ENCODE measurements at places on chromosomes 6 and 20. TPM values are rescaled to one million over a fixed set of nuclear protein-coding genes. Genes with fewer than 3 reads are reported as not detected.
A peak's percentile ranks its signal among the peaks of the same experiment; 100 is the strongest.

DNA sequence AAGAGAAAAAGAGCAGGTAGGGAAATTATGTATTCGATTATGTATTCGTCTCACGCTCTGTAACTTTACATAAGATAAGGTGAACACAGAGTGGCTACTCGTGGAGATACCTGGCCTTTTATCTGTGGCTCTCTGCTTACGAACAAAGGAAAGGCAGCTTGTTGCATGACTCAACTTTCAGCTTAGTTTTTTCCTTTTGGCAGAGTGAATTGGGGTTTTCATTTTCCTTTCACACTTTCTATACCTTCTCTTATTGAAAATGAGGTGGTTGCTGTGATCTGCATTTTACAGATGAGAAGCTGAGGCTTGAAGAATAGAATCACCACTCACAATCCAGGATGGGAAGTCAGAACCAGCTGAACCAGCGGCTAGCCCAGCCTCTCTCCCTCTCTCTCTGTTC is 13.3 kb upstream of the KCNK15 start:
- no peak for DNase-seq

- no peak for DNase-seq
Measured at GRCh38 chr6:150534553-150534952, 65.1 kb upstream of the PLEKHG1 start.

DNA sequence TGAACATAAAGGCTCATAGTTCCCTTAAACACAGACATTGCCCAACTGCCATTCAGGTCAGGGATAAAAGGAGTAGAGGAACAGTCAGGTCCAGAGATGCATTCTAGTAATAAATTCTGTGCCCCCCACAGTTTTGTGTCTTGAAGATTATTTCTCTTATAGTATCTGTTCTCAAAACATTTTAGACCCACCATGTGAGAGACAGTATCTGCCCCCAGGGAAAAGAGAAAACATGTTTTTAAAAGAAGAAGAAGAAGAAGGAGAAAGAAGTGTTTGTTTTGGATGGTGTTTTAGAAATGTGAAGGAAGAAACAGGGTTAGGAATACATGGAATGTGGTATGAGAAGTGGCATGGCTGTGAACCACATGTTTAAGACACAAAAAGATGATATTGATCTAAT is 629.6 kb upstream of the EPHA7 start:
- DNase-seq, result no peak

GRCh38 chr6:105620878-105621277 is 218.0 kb upstream of the PREP start:
- no peak for DNase-seq

GRCh38 chr20:15248618-15249395 is 911.4 kb upstream of the FLRT3 start:
- no peak for DNase-seq

DNA sequence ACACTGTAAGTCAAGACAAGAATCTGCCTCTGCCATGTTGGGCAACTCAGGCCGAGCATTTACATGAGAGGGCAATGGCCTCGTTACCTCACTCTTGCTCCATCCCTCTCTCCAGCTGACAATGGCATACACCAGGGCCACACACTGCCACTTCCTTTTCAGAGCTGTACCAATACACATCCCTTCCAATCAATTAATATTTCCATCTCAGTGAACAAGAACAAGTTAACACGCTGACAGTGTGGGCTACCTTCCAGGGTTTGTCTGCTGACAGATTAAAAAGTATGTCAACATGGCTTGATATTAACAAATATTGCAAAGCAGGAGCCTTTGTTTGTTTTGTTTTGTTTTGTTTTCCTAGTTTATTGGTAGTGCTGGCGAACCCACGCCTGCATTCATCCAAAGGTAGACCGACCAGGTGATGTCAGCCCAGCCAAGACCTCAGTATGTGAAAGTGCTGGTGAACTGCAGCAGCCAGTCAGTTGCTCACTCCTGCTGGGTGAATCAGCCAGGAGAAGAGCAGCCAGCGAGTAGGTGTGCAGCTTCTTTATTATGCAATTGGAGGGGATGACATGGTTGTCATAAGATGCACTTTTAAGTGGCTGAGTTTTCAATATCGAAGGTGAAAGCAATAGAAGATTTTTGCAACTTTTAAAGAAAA is 487.3 kb upstream of the JARID2 start:
- no peak for DNase-seq

DNA sequence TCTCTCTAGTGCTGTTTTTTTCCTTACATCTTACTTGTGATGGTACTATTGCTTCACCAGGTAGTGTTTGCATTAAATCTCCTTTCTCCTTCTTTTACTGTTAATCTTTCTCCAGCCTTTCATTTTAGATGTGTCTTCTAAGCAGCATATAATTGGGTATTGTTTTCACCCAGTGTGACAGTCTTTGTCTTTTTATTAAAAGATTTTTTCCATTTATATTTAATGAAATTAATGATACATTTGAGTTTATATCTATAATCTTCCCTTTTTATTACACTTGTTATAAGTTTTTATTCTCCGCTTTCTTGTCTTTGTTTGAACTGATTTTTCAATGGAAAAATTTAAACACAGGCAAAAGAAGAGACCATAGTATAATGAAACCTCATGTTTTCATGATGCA is 8.7 kb downstream of the COL20A1 start:
- DNase-seq, result no peak

DNA sequence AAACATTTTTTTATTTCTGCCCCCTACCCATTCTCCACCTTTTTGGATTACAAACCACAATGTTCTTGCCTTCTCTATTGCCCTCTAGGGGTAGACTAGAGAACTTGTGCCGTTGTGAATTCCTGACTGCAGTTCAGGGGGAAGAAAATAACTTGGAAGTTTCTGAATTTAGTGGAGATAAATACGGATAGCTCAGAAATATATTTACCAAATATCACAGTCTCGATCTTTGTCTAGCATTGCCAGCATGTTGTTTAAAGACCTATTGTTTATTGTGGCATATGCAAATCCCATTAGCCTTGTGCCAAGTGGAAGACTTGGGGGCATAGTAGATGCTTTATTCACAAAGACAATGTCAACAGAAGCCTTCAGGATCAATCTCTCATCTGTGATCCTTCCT is 154.1 kb upstream of the MMS22L start:
- DNase-seq, result no peak

DNA sequence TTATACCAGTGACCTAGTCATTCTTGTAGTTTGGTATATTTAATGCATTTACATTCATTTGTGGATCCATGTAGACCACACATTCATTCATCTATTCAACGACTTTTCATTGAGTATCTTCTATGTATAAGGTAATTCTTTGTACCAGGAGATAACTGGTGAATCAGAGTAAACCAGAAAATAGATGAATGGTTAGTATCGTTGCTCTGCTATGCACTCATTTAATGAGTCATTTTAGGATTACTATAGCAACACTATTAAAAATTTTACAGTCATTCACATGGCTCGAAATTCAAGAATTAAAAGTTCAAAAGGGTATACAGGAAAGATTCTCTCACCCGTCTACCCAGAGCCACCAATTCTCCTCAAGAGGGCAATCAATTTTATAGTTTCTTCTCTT is 26.8 kb downstream of the DOK5 start:
- no peak for DNase-seq

DNA sequence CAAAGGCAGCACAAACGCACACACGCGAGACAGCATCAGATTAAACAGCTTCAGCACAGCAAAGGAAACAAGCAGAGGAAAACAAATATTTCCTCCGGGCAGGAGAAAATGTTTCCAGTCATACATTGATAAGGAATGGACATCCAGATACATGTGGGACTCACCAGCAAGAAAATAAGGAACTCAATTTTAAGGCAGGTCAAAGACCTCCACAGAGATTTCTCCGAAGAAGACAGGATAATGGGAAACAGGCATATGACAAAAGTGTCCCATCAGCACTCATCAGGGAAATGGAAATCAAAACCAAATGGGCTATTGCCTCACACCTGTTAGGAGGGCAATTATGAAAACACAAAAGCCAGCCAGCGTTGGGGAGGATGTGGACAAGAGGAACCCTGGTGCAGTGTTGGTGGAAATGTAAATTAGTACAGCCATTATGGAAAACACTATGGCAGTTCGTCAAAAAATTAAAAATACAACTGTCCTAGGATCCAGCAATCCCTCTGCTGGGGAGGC is 9.7 kb upstream of the SLCO4A1 start:
- no peak for DNase-seq

DNA sequence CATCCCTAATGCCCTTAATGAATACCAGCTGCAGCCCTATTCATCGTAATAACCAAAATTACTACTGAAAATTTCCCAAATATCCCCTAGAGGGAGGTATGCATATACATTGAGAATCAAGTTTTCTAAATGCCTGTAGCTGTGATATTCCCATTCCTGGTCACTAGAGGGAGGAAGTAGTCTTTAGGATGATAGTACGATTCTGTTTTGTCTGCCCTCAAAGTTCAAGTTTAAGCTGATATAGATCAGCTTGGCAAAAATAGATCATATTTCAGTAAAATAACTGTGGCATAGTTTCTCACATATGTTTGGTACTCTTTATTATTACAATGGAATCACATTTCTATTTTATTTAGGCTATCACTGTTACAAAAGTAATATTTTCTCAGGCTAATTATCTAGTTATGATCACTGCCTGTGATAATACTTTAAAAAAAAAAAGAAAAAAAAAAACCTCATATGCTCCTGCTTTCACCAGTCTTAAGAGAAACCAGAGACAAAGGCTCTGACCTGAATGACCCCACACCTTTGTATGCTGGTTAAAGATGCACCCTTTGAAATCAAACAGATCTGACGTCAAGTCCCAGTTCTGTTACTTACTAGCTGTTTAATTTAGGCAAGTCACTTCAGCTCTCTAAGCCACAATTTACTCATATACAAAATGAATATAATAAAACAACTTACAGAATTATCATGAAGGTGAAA is 11.0 kb downstream of the TSPYL1 start:
- no peak for DNase-seq

- no peak for DNase-seq
Measured at GRCh38 chr6:63584125-63584514, 11.8 kb downstream of the LOC128125822 start.

DNA sequence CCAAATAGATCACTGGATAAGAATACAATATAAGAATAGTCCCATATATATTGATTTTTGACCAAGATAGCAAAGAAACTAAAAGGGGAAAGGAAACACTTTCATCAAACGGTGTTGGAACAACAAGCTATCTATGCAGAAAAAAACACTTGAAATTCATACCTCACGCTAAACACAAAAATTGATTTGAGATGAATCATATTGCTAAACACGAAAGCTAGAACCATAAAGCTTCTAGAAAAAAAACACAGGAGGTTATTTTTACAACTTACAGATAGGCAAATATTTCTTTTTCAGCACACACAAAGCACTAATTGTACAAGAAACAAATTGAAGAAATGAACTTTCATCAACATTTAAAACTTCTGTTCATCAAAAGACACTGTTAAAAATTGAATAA is 36.7 kb upstream of the TMEM14A start:
- no peak for DNase-seq

DNA sequence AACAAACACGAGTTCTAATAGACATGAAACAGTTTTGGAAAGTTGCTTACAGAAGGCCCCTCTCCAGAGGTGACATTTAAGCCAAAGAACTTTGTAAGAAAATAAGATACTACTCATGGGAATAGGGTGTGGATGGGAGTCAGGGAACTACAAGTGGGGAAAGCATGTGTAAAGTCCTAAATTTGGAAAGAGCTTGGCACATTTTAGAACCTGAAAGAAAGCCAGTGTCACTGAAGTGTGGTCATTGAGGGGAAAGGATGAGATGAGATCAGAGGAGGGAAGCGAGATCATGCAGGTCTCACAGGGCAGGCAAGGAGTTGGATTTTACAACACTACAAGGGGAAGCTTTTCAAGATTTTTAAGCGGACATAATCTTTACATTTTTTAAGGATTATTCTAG is 38.0 kb downstream of the VGLL2 start:
- no peak for DNase-seq

- no peak for DNase-seq
Measured at GRCh38 chr6:139416146-139416545, 41.7 kb upstream of the CITED2 start.

GRCh38 chr6:36973647-36974046 is 12.3 kb downstream of the MTCH1 start:
- no peak for DNase-seq

GRCh38 chr6:108565893-108566292 is 5.2 kb downstream of the FOXO3 start:
- no peak for DNase-seq

DNA sequence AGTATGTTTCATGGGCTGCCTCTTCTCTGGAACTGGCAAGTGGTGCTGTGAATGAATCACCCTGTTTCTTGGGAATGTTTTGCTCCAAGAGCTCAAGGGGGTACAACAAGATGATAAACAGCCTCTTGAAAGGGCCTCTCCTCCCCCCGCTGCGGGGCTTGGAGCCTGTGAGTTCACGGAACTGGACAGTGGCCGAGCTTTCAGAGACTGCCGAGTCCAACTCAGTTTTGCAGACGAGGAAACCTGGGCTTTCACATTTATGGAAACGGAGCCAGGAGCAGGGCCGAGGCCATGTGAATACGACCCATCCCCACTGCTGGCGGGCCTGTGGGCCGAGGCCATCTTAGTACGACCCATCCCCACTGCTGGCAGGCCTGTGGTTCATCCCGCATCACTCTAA is 18.2 kb upstream of the SRC start:
- peak; percentile 56 for DNase-seq

GRCh38 chr20:33013701-33014326 is 6.3 kb downstream of the BPIFB2 start:
- no peak for DNase-seq

DNA sequence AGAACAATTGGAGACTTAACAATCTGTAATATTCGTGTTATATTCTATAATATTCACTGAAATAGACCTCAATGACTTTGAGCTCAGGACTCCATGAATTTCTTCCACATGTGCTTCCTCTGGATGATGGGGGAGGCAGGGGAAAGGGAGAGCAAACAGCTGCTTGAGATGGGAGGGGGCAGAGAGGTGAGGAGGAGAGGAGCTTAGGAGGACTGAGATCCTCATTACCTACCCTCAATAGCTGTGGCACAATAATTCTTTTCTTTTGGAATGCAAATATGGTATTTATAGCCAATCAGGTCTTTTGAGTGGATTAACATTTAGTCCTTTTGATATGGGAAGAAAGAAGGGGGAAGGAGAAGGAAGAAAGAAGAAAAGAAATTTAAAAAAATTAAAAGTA is 64.1 kb upstream of the ZNF217 start:
- no peak for DNase-seq

The C20orf144 gene
- total RNA-seq, result not detected

The LTA gene
- not detected for total RNA-seq

The HSPA1L gene
- 1.1 TPM for total RNA-seq

The LY6G5C gene
- total RNA-seq, result 1.3 TPM

The IL17A gene
- total RNA-seq, result not detected

The C6orf52 gene
- total RNA-seq, result not detected

The HSPA12B gene
- total RNA-seq, result 7.7 TPM

The HTR1B gene
- not detected for total RNA-seq
